ENCODE measurements at places on chromosomes 12 and 14.

DNA sequence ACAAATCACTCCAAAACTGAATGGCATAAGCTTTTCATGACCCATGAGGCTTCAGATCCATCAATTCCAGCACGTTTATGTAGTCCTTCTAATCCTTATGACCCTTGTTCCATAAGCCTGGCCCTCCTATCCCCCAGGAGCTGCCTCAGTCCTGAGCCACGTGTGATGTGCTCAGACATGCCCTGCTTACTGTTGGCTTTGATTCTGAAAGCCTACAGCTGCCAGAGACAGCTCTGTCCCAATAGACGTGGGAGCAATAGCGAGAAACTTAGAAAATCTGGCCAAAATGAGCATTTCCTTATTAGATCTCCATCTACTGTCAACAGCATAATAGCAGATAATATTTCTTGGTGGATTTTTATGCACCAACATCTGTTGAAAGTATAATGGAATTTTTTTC, 33.2 kb downstream of the DUSP6 start:
- no peak overlapping the region for H3K4me3 ChIP-seq
- no peaks in the 10 kb centered on the region for H3K27me3 ChIP-seq
- peaks cover 35% of the 10 kb centered on the region for H3K4me1 ChIP-seq
- no peak overlapping the region for H3K27ac ChIP-seq

- H3K27me3 ChIP-seq: peaks cover 44% of the 10 kb centered on the region
- no peaks in the 10 kb centered on the region for H3K36me3 ChIP-seq
- no peak overlapping the region for H3K27ac ChIP-seq
- H3K4me3 ChIP-seq: no peak overlapping the region
- no peak for DNase-seq
Measured at GRCh38 chr12:24560831-24561271, 388.1 kb downstream of the BCAT1 start.

DNA sequence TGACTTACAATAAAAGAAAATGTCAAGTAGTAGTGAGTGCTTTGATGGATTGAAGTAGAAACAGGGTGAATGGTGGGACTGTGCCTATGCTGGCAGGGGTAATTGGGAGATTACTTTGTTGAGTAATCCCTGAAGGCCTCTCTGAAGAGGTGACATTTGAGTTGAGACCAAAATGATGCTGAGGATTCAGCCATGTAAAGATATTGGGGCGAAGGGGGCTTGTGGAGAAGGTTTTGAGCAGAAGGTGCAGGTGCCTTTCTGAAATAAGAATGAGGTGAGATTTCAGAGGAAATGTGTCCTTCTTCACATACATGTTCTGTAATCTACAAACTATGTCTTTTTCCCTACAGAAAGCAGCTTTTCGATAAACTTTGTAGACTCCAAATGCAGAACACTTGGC, 8.0 kb downstream of the GNG2 start:
- H3K4me1 ChIP-seq: no peaks in the 10 kb centered on the region
- no peak for DNase-seq

- no peak for DNase-seq
- no peak overlapping the region for H3K27ac ChIP-seq
Measured at GRCh38 chr12:21642707-21643389, 14.8 kb downstream of the LDHB start.

GRCh38 chr12:59843260-59843843, 247.5 kb downstream of the SLC16A7 start:
- H3K4me1 ChIP-seq: peaks cover 7% of the 10 kb centered on the region
- no peak overlapping the region for H3K4me3 ChIP-seq
- H3K36me3 ChIP-seq: no peaks in the 10 kb centered on the region
- H3K27ac ChIP-seq: no peak overlapping the region

DNA sequence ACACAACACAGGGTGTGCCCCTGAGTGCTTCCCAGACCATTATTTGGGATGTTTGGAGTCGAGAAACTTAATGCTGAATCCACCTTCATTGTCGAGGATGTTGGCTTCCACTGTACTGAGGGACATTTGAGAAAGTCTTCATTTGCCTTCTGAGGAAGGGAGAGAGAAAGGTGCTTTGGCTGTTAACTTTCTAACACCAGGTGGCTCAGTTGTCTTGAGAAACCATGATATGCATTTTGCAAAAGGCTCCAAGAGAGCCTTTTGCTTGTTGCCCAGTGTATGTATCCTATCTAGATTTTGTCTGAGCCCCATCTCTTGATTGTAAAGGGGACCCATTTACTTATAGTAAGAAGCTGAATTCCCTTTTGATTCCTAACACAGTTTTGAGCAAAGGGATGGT, 28.6 kb upstream of the NRXN3 start:
- H3K36me3 ChIP-seq: no peaks in the 10 kb centered on the region
- no peak overlapping the region for H3K4me3 ChIP-seq
- no peaks in the 10 kb centered on the region for H3K27me3 ChIP-seq
- H3K27ac ChIP-seq: no peak overlapping the region
- DNase-seq: no peak

GRCh38 chr14:58823312-58823711, 185.6 kb downstream of the DACT1 start:
- no peak overlapping the region for H3K27ac ChIP-seq
- H3K4me3 ChIP-seq: no peak overlapping the region
- no peak for DNase-seq
- no peaks in the 10 kb centered on the region for H3K36me3 ChIP-seq
- no peaks in the 10 kb centered on the region for H3K4me1 ChIP-seq

Data from HepG2 (cell line).